ENCODE measurements at places on chromosomes 6 and 20.

DNA sequence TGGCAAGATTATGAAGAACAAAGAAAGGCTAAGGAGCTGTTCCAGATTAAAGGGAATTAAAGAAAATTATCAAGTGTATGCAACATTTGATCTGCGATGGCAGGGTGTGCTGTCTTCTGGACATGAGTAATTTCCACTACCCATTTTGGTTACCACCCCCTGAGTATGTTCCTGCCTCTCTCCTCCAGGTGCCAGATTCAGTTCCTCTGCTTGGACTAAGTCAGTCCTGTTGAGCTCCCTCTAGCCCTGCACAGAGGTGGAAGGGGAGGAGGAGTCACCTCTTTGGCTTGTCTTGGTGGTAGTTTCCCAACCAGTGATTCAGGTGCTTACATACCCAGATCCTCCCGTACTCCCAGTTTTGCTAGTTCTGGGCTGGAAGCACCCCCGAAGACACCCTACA lies 22.2 kb upstream of the SNRPB2 start:
- DNase-seq, result no peak

GRCh38 chr6:62775427-62776022 lies 435.7 kb upstream of the FKBP1C start:
- no peak for DNase-seq

DNA sequence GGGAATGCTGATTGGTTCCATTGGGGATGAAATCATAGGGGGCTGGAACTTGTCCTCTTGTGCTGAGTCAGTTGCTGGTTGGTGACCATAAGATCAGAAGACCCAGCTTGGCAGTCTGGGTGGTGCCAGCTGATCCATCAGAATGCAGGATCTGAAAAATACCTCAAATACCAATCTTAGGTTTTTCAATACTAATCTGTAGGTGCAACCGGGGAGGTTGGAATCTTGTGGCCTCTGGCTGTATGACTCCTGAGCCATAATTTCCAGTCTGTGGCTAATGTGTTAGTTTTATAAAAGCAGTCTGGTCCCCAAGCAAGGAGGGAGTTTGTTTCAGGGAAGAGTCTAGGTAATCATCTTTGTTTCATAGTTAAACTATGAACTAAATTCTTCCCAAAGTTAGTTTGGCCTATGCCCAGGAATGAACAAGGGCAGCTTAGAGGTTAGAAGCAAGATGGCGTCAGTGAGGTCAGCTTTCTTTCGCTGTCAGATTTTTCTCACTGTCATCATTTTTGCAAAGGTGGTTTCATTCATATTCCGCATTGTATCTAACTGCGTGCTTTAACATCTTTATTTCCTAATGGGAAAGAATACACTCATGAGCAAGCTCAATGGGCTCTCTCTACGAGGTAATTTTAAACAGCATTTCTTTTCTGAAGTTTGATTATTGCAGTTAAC lies 2.0 kb downstream of the ARMH2 start:
- DNase-seq, result no peak

- no peak for DNase-seq
Observed at GRCh38 chr6:75588948-75589347, 12.7 kb upstream of the SENP6 start.

DNA sequence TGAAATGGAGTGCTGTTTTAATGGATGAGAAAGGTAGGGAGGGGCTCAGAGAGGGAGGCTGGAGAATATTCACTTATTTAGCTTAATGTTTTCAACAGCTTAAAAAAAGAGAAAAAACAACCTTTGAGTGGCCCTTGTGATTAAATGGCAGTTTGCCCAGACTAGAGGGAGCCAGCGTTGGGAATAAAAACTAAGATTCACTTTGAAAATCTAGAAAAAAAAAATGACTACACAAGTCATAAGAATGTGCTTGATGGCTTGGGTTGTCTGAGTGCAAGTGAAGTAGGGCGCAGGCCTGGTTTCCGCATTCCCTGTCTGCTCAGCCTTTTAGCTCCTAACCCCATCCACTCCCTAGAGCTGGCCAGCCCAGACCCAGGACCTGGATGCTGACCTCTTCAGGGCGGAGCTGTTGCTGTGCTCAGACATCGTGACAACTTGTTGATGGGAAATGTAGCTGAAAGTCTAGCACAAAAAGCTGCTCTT lies 28.9 kb downstream of the UTRN start:
- DNase-seq, result no peak

DNA sequence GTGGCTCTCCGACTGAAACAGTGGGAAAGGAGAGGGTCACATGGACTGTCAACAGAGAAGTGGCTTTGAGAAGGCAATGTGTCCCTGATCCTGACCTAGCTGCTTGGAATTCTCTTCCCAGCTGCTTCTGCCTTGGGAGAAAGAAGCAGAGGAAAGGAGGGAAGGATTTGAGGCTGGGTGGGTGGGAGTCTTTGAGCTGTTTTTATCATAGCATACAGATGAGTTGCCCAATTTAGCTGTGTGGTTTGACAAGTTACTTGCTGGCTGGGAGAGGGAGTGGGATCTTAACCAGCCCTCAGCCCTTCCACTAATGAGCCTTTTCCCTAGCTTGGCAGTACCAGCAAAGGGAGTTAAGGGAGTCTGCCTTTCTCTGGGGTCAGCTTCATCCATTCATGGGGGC lies 51.1 kb upstream of the MYL9 start:
- no peak for DNase-seq

- DNase-seq, result no peak
Observed at GRCh38 chr6:34155471-34156300, 9.8 kb upstream of the GRM4 start.

DNA sequence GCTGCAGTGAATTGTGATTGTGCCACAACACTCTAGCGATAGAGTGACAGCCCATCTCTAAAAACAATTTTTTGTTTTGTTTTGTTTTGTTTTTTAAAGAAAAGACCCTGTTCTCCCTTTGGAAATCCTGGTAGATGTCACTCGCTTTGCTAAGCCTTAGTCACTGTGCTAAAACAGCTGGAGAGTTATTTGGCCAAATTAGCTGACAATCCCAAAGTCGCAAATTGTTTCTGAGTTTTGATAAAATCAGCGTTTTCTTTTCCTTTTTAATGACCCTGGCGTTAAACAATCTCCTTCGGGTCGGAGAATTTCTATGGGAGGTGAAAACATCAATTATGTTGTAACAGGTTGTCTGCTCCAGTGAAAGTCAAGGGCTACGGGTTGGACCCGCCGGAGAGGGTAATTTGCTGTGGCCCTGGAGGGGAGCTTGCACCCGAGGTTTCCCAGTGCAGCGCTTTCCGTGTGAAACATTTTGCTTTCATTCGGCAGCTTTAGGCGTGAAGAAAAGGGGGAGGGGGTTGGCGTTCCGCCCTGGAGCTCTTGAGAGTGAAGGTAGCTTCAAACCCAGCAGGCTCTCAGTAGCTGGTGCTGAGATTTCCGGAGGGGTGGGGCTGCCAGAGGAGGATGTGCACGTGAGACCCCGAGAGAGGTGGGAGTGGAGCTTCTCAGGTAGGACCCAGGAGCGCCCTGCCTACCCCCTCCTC lies 296.6 kb downstream of the PHACTR1 start:
- no peak for DNase-seq

DNA sequence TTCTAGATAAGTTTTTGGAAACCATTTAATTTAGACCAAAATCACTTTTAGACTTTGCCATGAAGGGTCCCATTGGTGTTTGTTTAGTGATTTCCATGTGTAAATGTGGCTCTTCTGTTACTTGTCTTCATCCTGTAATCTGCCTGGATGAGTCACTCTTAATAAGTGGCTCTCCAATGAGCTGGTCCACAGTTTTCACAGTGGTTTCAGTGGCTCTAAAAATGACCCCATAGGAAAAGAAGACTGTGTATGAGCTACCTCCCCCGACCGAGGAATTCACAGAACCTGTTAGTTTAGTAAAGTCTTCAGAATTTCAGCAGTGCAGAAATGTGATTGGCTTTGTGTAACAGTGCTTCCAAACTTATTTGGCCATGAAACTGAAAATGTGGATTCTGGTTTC lies 492.0 kb upstream of the MARCKS start:
- no peak for DNase-seq

- peak; percentile 44 for DNase-seq
Observed at GRCh38 chr20:59149678-59150504, 13.7 kb upstream of the ZNF831 start.

GRCh38 chr6:1109134-1109533 lies 202.8 kb upstream of the FOXQ1 start:
- no peak for DNase-seq

DNA sequence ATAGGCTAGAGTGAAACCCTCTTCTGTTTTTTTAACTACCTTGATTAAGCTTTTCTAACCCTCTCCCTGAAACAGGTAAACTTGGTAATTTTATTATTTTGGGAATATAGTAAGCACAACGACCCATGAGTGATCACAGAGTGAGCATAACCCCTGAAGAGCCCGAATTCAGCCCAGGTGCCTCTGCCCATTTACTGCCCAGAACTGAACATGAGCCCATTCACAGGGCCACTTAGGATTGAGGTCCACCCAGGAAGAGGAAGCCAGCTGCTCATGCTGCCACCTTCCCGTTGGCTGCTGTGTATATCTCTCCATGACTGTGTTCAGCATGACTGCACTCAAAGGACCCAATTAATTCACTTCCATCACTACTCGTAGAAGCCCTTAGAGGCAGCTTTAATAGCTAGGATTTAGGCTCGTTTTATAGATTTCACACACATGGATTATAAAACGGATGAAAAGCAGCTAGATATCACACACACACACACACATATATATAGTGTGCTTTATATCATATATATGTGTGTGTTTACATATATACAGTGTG lies 8.3 kb upstream of the PDE10A start:
- DNase-seq, result no peak

DNA sequence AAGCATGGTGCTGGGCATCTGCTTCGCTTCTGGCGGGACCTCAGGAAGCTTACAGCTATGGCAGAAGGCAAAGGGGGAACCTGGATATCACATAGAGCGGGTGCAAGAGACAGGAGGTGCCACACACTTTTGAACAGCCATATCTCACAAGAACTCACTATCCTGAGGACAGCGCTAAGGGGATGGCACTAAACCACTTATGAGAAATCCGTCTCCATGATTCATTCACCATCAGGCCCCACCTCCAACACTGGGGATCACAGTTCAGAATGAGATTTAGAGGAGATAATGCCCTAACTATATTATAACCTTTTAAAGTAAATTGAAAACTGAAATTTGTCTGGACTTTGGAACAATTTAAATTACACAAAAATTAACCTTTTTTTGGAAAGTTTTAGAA lies 37.8 kb upstream of the SUMO4 start:
- no peak for DNase-seq

DNA sequence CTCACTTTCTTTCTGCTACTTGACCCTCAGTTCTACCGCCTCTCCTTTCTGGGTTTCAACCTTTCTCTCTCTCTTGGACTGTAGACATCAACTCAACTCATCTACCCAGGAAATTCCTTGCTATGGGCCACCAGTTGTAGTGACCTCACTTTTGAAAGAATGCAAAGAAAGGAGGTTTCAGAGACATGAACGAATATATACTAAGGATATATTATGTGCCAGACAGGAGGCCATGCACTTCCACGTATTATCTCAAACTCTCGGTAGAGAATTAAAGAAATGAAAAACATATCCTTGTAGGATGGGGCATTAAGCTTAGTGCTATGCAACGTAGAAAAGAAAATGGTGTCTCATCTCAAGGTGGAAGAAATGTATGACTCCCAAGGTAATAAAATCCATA lies 67.3 kb upstream of the NT5E start:
- no peak for DNase-seq

DNA sequence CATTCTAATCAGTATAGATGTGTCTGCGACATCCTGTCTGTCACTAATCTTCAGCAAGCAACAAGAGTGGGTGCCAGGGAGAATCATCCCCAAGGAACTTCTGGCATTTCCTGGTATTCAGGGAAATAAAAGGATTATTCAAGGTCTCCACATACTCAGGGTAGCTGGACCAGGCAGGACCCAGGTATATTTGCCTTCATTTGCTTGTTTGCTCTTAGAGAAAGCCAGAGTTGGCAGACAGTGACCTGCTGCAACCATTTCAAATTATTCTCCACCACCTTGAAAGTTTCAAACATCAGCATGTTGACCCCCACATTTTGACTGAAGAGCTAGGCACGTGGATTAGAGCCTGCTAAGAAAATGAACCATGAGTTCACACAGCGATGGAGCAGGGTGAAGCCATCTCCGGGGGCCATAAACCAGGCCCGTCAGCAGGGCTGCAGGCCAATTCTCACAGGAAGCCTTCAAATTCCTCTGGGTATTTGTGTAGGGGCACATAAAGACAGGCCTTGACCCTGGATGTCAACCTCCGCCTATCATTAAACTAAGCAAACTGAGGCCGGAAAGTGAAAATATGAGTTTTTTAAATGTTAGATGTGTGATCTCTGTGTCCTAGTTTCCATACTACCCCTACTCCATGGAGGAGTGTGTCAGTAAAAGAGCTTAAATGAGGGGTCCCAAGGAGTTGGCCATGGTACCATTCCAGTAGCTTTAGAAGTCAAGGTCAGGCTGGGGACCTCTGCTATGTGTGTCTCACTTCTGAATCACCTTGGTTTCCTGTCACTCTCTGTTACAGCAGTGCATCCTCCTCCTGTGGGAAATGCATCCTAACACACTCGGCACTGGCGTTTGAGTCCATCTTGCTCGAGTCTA lies 32.9 kb downstream of the TRAM2 start:
- DNase-seq, result no peak

DNA sequence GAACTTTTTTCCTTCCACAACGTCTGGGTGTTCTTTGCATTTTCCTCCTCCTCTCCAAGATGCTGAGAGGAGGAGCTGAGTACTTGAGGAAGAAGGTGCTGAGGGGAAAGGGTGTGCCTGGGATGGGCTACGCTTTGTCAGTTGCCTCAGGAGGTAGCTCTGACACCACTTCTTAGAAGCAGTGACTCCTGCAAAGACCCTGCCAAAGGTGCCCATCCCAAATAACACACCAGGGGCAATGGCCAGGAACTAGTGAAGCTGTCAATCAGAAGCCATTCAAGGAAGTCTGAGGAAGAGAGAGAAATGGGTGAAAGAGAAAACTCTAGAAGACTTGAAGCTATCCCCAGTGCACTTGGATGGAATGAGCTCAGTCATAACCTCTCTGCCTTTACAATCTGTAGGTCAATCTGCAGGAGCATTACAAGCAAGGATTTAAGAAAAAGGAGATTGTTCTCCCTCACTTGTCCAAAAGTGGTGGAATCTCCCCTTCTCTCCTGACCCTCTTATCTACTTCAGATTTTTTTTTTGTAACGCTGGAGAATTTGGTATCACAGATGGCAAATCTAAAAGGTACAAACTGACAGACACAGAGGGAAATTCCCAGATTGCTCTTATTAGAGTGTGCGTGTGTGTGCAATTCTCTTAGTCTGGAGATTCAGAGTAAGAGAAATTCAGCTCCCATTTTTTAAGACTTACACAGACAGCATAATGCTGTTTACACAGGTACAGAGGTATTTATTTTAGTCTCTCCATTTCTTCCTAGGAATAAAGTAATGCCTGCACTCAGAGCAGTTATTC lies 242.6 kb downstream of the GMPR start:
- DNase-seq, result no peak

DNA sequence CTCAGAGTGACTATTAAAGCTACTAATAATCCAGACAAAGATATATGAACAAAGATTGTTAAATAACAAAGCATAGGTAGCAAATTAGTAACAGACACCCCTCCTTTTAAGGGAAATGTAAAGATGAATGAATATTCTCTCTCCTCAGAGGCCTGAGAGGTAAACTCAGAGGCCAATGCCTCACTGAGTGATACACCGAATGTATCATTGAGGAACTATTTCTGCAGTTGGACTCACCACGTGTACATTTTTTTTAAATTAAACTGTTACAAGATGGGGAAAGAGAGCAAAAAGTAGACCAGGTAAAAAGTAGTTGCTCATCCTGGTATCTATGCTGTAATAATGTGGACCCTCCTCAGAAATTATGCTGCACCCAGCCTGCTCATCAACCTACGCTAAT lies 72.3 kb upstream of the IPCEF1 start:
- no peak for DNase-seq

GRCh38 chr6:89941031-89941762 lies 46.9 kb downstream of the GJA10 start:
- no peak for DNase-seq

GRCh38 chr6:4567141-4567540 lies 209.1 kb upstream of the CDYL start:
- DNase-seq, result no peak

Measured in left renal cortex interstitium (tissue), 4 donors.